Keratinocyte (primary cell): ENCODE measurements at places on chromosomes 7 and 10.

DNA sequence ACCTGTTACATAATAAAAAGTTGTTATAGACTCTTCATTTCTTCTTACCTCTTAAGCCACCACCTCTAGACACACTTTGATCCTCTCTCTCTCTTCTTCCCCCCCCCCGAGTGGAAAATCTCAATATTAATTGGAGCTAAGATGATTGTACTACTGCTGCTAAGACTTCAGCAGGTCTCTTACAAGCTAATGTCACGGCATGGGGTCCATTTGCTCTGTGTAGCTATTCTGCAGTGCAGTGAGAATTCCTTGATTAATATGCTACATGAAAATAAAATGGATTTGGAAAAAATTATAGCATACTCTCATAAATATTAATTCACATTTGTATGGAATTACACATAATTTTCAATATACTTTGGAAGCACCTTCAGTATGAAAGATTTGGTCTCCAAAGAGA, 297.2 kb downstream of the AUTS2 start:
- no peak for DNase-seq
- H3K27me3 ChIP-seq: peaks cover 3% of the 10 kb centered on the region
- no peaks in the 10 kb centered on the region for H3K4me1 ChIP-seq
- H3K4me3 ChIP-seq: no peak overlapping the region

- no peaks in the 10 kb centered on the region for H3K27me3 ChIP-seq
- no peaks in the 10 kb centered on the region for H3K36me3 ChIP-seq
- H3K4me1 ChIP-seq: no peaks in the 10 kb centered on the region
- DNase-seq: no peak
- no peak overlapping the region for H3K4me3 ChIP-seq
- no peak overlapping the region for H3K27ac ChIP-seq
Measured at GRCh38 chr10:67836488-67836887, 1.5 kb downstream of the DNAJC12 start.

- no peaks in the 10 kb centered on the region for H3K4me1 ChIP-seq
- H3K36me3 ChIP-seq: no peaks in the 10 kb centered on the region
- no peak overlapping the region for H3K27ac ChIP-seq
- no peak for DNase-seq
Measured at GRCh38 chr7:18727115-18727870, 231.7 kb downstream of the HDAC9 start.

DNA sequence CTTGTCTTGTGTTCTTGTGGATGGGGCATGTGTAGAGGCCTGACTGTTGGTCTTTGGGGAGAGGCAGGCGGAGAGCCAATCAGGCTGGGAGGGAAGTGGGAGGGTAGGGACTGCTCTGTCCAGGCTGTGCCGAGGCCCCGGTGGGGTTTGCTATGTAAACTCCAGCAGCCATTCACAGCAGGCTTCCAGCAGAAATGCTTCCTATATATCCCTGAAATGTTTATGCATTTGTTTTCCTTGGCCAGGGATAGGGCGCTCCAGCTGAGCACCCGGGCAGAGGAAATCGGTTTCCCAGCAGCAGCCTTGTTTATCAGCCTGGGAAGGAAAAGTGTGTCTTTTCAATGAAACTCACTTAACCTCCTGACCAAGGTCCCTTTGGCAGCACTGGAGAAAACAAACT, 18.3 kb upstream of the AQP1 start:
- no peaks in the 10 kb centered on the region for H3K4me1 ChIP-seq
- no peak overlapping the region for H3K27ac ChIP-seq
- no peaks in the 10 kb centered on the region for H3K36me3 ChIP-seq
- no peak overlapping the region for H3K4me3 ChIP-seq

GRCh38 chr10:101939729-101940128, 96.1 kb upstream of the KCNIP2 start:
- no peaks in the 10 kb centered on the region for H3K36me3 ChIP-seq
- H3K27ac ChIP-seq: peak overlapping the region; percentile 74
- DNase-seq: no peak
- H3K27me3 ChIP-seq: no peaks in the 10 kb centered on the region
- no peak overlapping the region for H3K4me3 ChIP-seq

DNA sequence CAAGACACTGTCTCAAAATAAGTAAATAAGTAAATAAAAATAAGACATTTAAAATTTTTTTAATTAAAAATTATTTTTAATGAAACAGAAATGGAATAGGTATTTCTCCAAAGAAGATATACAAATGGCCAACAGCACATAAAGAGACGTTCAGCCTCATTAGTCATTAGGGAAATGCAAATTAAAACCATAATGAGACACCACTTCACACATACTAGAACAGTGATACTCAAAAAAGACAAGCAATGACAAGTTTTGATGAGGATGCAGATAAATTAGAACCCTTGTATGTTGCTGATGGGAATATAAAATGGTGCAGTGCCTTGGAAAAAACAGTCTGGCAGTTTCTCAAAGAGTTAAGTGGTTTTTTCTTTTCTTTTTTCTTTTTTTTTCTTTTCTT, 26.5 kb upstream of the C10orf67 start:
- H3K27ac ChIP-seq: peak overlapping the region; percentile 24
- H3K4me1 ChIP-seq: peaks cover 42% of the 10 kb centered on the region
- DNase-seq: peak; percentile 38

GRCh38 chr10:3754727-3755439, 30.1 kb downstream of the KLF6 start:
- peak; percentile 92 for DNase-seq
- no peaks in the 10 kb centered on the region for H3K27me3 ChIP-seq
- H3K36me3 ChIP-seq: no peaks in the 10 kb centered on the region
- H3K27ac ChIP-seq: peak overlapping the region; percentile 94

- DNase-seq: peak; percentile 23
- no peak overlapping the region for H3K27ac ChIP-seq
- peaks cover 32% of the 10 kb centered on the region for H3K4me1 ChIP-seq
- no peaks in the 10 kb centered on the region for H3K36me3 ChIP-seq
- H3K27me3 ChIP-seq: no peaks in the 10 kb centered on the region
Measured at GRCh38 chr10:5619362-5620211, 46.8 kb downstream of the ASB13 start.
